ENCODE measurements at places on chromosomes 2 and 18.

DNA sequence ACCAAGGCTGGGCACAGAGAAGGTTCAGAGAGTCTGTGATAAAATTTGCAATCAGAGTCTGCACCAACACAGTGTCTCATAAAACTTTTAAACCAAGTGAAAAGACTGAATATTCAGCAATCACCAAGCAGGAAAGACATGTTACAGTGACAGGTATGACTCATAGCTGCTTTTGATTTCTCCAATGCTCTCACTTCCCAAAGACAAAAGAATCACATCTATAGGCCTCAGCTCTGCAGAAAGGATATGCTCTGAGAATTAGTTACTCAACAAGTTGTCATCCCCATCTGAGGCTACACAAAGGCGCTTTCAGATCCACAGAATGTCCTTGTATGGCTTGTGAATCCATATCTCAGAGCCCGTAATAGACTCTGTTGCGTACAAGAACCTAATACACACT lies 92.5 kb downstream of the KCNF1 start:
- DNase-seq: peak; percentile 26

- DNase-seq: no peak
Observed at GRCh38 chr2:120759543-120760331, 24.1 kb downstream of the GLI2 start.

GRCh38 chr2:241668354-241668753 lies 18.3 kb downstream of the DTYMK start:
- DNase-seq: no peak

DNA sequence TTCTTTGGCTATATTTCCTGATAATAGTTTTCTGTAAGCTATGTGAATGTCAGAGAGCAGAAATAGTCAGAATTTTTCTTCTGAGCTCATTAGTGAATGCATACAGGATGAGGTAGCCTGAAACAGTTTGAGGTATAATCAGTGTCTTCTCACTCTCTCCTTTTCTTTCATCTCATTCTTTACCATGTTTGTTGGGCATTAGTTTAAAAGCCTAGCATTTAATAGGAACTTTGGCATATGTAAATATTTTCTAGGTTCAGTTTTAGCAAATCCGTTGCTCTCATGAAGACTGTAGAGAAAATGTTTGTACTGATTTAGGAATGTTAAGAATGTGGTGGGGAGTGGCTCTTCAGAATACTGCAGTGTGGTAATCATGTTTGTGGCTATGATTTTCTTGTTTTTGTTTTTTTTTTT lies 119.4 kb downstream of the PARD3B start:
- DNase-seq: peak; percentile 40

Measured in fibroblast of skin of left quadriceps (primary cell).